ENCODE measurements at places on chromosomes 4 and X. TPM values are rescaled to one million over a fixed set of nuclear protein-coding genes. Genes with fewer than 3 reads are reported as not detected.

DNA sequence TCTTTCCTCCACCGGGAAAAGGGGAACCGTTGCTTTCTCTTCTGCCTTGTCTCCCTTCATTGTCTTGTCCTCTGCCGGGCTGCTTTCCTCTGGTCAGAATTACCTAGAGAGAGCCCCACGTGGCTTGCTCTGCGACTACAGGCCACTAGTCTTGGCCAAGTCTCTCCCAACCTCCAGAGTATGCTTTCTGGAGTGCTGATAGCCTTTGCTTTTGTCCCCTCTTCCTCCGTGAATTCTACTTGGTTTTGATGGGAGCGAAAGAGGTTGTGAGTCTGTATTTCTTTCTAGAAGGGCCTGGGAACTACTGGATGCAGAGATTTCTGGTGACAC is 5.3 kb upstream of the POU4F2 start:
- no peak for DNase-seq

DNA sequence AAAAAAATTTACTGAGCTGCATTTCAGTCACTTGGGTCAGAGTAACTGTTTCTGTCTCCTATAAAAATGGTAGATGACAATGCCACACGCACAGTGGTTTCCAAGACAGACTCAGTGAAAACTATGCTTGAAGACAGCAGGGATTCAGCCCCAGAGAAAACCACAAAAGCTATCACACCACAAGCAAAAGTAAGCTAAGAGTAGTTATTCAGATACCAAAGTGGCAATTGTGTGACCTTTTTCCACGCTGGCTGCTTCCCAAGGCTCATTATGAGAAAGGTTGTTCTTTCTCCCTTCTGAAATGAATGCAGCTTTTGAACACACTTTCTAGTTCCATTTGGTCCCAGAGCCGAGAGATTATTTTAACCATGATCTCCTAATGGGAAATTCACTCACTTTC is 46.4 kb upstream of the GPM6B start:
- no peak for DNase-seq

DNA sequence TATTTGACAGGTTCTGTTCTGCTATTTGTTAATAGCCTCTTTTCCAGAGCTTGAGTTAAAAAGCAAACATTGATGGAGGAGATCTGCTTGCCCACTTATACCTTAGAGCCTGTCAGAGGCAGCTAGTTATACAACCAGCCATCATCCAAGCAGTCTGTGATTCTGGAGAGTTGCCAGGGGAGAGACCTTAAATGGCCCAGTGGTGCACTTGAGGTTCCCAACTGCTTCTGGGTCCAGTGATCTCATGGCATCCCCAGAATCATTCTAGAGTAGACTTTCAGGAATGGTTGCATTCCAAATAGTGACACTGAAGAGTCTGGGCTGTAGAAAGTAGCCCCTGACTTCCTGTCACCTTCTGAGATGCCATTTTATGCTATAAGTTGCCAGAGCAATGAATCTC is 160.7 kb downstream of the FHIP1A start:
- no peak for DNase-seq

The ZMAT1 gene
- polyA plus RNA-seq = not detected

The ARMCX4 gene
- polyA plus RNA-seq = 0.71 TPM

DNA sequence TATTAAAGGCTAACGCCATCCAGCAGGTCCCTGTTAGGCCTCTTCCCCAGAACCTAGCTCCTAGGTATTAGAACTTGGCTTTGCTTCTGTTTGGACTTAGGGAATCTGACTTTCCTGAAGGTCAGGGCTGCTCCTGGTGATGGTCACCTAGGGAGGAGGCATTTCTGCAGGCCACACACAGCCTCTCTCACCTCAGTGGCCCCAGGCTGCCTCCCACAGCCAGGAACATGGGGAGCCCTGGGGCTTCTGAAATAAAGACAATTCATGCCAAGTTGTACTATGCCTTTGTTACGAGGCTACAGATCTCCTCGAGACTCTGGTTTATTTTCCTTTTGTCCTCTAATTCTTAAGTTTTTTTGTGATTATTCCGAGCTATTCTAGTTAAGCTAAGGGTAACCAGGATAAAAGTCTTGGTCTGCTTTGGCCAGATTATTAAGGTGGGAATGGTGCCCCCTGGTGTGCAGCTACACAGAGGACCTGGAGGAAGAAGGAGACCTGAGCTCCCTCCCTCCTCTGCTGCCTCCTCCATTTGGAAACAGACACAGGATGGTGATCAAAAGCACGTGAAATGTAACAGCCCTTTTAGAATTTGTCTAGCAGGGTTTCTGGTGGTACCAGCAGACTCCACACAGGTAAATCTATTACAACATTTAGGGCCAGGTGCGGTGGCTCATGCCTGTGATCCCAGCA is 131.0 kb downstream of the DCLK2 start:
- DNase-seq = peak; percentile 48

- no peak for DNase-seq
These were observed 85.7 kb downstream of the TSPAN5 start for GRCh38 chr4:98572697-98573096.

- no peak for DNase-seq
These were observed 63.7 kb downstream of the MSX1 start for GRCh38 chr4:4923201-4923600.

Data from foreskin keratinocyte (primary cell).